Muscle of arm (tissue), 14 donors: ENCODE measurements at places on chromosomes 5 and 9. TPM values are rescaled to one million over a fixed set of nuclear protein-coding genes. Genes with fewer than 3 reads are reported as not detected.

C7 gene
- polyA plus RNA-seq = 1.6 TPM

- DNase-seq = peak; percentile 70
These were observed 4.2 kb downstream of the DAB2 start for GRCh38 chr5:39420482-39421145.

NR6A1 gene
- not detected for polyA plus RNA-seq

DNA sequence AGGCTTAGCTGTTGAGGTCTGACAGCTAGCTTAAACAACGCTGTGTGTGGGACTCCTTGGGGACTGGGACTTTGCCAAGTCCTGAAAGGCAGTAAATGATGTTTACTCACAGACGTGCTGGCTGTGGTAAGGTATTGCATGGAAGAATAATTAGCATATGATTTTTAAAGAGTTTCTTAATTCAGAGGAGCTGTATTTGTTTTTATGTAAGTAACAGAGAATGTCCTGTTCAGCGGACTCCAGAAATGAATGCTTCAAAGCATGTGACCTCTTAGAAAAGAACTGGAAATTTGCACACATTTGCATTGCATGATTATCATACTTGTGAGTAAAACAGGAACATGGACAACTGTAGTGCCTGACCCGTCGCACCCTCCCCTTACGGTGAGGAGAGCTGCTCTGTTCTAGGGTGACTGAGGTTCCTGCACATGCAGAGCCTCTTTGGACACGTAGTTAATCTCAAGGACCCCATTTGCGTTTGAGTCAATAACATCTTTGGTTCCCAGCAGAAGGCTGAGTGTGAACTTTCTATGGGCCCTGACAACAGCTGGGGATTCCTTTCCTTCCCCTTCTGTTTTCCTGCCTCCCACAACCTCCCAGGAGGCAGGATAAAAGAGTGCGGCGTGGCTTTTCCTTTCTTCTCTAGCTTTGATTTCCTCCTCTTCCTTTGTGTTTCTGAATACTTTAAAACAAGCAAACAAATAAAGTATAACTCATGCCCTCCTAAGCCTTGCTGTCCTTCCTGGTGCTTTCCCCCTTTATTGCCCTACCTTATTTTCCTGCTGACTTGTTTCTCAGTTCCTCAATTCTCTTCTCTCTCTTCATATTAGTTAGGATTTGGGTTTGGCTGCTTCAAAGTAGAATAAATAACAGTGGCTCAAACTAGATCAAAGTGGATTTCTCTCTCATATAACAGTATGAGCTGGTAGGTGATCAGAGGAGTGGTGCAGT lies 157.2 kb upstream of the CD180 start:
- DNase-seq = no peak

DNA sequence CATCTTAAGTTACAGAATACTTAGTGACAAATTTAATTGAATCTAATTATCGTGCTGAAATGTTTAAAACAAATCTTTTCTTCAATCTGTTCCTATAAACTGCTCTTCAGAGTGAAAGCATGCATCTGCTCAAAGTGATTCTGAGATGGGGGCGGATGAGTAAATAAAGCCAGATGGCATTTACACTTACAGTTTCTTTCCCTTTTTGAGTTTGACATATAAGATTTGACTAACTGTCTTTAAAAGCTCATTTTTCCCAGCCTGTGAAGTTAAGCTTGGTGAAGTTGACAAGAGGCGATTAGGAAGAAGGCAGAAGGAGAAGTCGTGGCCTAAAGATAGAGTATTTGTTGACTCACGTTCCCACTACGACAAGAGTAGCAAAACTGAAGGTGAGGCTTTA lies 137.4 kb downstream of the LPAR1 start:
- DNase-seq = no peak

GRCh38 chr5:140678993-140679392 lies 5.6 kb upstream of the DND1 start:
- no peak for DNase-seq

- peak; percentile 74 for DNase-seq
These were observed 359.2 kb upstream of the ACTBL2 start for GRCh38 chr5:57841676-57842363.

- DNase-seq = peak; percentile 84
These were observed 23.6 kb downstream of the CMBL start for GRCh38 chr5:10283927-10284635.

GRCh38 chr5:161311146-161311708 lies 235.3 kb downstream of the GABRB2 start:
- DNase-seq = no peak

- no peak for DNase-seq
These were observed 135.9 kb downstream of the GABRB2 start for GRCh38 chr5:161410640-161411039.

DNA sequence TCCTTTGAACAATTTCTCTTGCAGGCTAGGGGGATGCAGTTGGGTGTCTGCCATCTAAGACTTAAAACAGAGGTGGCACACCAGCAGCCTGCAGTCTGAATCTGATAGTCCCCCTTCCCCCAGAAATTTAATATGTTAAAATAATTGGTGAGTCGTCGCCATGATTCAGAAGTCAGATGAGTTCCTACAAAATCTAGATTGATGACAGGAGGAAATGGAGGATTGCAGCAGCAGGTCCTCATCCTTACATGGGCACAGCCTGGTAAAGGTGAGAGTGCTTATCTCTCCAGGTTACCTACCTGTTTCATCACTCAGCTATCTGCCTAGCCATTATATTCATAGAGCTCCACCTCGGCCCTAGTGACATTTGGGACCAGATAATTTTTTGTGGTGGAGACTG lies 112.3 kb downstream of the PCSK1 start:
- no peak for DNase-seq

GRCh38 chr5:142201471-142201887 lies 92.9 kb downstream of the NDFIP1 start:
- no peak for DNase-seq

- no peak for DNase-seq
These were observed 1384.3 kb upstream of the WWC1 start for GRCh38 chr5:166906991-166907713.

DNA sequence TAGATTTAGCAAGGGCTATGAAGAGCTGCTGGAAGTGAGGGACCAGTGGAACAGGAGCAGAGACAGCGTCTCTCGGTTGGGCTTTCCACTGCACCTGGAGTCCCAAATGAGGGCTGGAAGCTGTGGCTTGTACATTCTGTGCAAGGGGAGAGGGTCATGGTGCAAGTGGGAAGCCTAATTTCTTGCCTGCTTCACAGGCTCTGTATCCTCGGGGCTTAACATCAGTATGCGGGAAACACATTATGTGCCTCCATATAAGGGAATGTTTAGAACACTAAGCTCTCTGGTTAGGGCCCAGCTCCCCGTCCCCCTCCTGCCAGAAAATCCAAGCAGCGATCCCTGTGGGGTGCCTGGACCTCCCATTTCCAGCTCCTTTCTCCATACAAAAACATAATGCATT lies 89.0 kb upstream of the NIPAL4 start:
- no peak for DNase-seq

- no peak for DNase-seq
These were observed 576 bp downstream of the MAP1B start for GRCh38 chr5:72107901-72108201.

AK6 gene
- polyA plus RNA-seq = 51.7 TPM

GRCh38 chr9:19199012-19199411 lies 31.5 kb upstream of the DENND4C start:
- DNase-seq = no peak

PCDHGA7 gene
- polyA plus RNA-seq = 1.8 TPM

GRCh38 chr5:179817470-179817840 lies 3.2 kb upstream of the SQSTM1 start:
- DNase-seq = no peak

GRCh38 chr5:8949908-8950307 lies 596.0 kb downstream of the SEMA5A start:
- DNase-seq = no peak

GRCh38 chr5:168055141-168055683 lies 236.2 kb upstream of the WWC1 start:
- DNase-seq = no peak

PCDHB9 gene
- 3.8 TPM for polyA plus RNA-seq

DNA sequence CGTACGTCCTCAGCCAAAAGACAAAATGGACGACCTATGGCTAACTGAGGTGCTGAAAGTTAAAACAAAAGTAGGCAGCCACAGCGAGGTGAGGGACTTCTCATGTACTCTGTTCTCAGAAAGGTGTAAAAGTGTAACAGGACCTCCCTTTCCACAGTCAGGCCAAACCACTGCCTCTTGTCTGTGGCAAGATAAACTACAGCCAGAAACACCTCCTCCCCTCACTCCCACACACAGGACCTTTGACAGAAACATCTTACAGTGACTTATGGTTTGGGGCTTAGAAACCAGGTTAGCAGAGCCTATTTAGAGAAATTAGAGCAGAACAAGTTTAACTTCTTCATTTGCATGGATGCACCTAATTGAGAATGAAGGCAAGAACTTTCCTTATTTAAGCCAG lies 499.1 kb upstream of the GRIN3A start:
- no peak for DNase-seq

GRCh38 chr5:16759147-16759773 lies 142.5 kb upstream of the RETREG1 start:
- no peak for DNase-seq

DNA sequence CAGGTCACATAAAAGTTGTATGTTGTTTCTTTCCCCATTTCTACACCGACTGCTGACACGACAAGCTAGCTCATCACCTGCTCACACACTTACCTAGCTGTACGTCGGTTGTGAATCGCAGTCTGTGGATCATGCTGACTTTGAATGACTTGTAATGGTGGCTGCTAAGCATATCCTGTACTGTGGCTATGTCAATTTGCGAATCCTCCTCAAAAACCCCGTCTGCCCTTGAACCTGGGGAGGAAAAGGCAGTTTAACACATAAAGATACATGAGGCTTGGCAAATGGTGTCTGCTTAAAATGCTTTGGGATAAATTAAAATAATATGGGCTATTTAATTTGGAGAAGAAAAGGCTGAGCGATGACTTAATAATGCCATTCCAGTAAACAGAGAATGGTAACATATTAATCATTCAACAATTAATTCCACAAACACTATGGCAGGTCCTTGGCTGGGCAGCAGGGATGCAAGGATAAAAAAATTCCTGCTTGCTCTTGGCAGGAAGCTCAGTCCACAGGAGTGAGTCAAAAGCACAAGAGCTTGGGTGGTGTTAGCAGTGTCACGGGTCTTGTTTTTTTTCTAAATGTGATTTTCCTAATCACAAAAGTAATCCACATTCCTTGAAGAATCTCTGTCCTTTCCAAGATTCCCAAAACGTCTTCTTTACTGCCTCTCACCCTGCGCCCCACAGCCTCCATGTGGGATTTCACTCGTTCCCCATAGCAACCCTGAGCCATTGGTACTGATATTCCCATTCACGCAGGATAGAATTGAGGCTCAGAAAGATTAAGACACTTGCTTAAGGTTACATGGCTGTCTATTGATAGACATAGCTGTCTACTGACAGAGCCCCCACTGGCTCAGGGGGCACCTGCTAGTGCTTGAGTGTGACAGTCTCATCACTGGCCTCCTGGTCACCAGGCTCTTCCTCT lies 222.4 kb downstream of the MAPKAP1 start:
- no peak for DNase-seq

PCDHGA3 gene
- 1.6 TPM for polyA plus RNA-seq

PROB1 gene
- 61.0 TPM for polyA plus RNA-seq

TEX48 gene
- polyA plus RNA-seq = not detected

BAAT gene
- 2.3 TPM for polyA plus RNA-seq

NNT gene
- polyA plus RNA-seq = 89.0 TPM

GRCh38 chr5:56422076-56422762 lies 189.1 kb upstream of the ANKRD55 start:
- no peak for DNase-seq

- DNase-seq = no peak
These were observed 83.0 kb downstream of the CMYA5 start for GRCh38 chr5:79772651-79773050.

NTNG2 gene
- polyA plus RNA-seq = 0.46 TPM

SPINK5 gene
- 0.20 TPM for polyA plus RNA-seq
